Breast epithelium (tissue), 4 donors: ENCODE measurements at places on chromosomes 4 and X. TPM values are rescaled to one million over a fixed set of nuclear protein-coding genes. Genes with fewer than 3 reads are reported as not detected.

GRCh38 chr4:55466001-55466400, 70.2 kb downstream of the TMEM165 start:
- no peak for DNase-seq
- H3K27ac ChIP-seq = no peak overlapping the region
- H3K36me3 ChIP-seq = no peaks in the 10 kb centered on the region

GRCh38 chr4:188002323-188002722, 6.8 kb downstream of the ZFP42 start:
- no peaks in the 10 kb centered on the region for H3K4me1 ChIP-seq
- no peak overlapping the region for H3K4me3 ChIP-seq
- DNase-seq = no peak
- H3K27ac ChIP-seq = no peak overlapping the region
- H3K27me3 ChIP-seq = no peaks in the 10 kb centered on the region
- no peaks in the 10 kb centered on the region for H3K36me3 ChIP-seq

- no peak overlapping the region for H3K27ac ChIP-seq
- no peak overlapping the region for H3K4me3 ChIP-seq
Observed at GRCh38 chr4:88753658-88754571, 56.3 kb upstream of the NAP1L5 start.

IBSP gene
- not detected for total RNA-seq

CTSO gene
- total RNA-seq = 20.0 TPM

DNA sequence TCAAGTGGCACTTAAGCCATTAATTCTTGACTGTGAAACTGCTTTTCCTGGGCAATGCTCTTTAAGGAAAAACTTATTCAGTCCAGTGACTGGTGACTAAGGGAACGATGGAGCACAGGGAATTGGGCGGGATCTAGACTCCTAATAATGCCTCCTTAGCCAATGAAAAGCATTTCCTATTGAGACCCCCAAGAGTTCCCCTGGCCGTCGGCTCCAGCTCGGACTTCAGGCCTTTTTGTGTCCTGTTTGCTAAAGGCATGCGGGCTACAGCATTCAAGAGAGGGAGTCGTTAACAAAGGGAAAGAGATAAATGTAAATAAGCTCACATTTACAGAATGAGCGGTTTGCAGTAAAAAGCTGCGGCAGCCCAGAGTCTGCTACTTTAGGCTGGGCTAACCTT, at the start of gene LPAR4:
Gene LPAR4, plus strand, starts transcription at position 232 of the 400 bp plus-strand sequence. CDS start 7,150 bp downstream, outside the sequence.
- H3K27me3 ChIP-seq = peaks cover 31% of the 10 kb centered on the region
- no peaks in the 10 kb centered on the region for H3K4me1 ChIP-seq
- DNase-seq = no peak
- H3K4me3 ChIP-seq = peak within 1 kb of the TSS; percentile 52

USP17L26 gene
- not detected for total RNA-seq

GRCh38 chrX:150934453-150934852, 36.0 kb upstream of the CD99L2 start:
- no peaks in the 10 kb centered on the region for H3K27me3 ChIP-seq
- DNase-seq = no peak

DNA sequence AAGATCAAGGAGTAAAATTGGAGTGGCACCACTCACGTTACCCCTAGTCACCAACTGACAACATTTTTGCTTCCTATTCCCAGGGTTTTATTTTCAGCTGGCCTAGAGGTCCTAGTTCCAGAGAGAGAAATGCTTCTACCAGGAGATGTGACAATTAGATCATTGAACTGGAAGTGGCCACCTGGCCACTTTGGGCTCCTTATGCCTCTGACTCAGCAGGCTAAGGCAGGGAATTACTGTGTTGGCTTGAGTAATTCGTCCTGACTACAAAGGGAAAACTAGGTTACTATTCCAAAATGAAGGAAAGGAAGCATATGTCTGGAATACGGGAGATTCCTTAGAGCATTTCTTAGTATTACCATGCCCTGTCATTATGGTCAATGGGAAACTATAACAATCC, 831.6 kb upstream of the NDST4 start:
- no peak overlapping the region for H3K4me3 ChIP-seq
- no peaks in the 10 kb centered on the region for H3K4me1 ChIP-seq
- no peak for DNase-seq
- no peaks in the 10 kb centered on the region for H3K27me3 ChIP-seq
- no peak overlapping the region for H3K27ac ChIP-seq
- H3K36me3 ChIP-seq = no peaks in the 10 kb centered on the region

PABPC4L gene
- total RNA-seq = 1.2 TPM

FHDC1 gene
- total RNA-seq = 0.48 TPM

- H3K4me1 ChIP-seq = no peaks in the 10 kb centered on the region
- H3K27me3 ChIP-seq = no peaks in the 10 kb centered on the region
- no peak overlapping the region for H3K4me3 ChIP-seq
- no peak for DNase-seq
- H3K27ac ChIP-seq = no peak overlapping the region
Observed at GRCh38 chrX:13759152-13759718, 24.7 kb downstream of the OFD1 start.

DNA sequence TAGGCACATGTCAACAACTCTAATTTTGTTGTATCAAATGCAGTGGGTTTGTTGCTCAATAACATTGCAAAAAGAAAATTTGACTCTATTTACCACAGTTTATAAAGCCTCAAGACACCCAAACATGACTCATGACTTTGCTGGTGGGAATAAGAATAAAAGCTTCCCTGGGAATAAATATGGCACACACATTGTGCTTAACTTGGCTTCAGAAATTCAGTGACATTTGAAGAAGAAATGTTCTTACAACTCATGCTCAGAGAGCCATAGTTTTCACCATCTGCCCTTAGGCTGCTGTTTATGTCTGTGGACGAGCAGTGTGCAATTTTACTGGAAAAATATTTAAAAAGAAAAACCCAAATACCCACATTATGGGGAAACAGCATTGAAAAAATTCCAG, 60.9 kb downstream of the SPATA18 start:
- H3K4me1 ChIP-seq = no peaks in the 10 kb centered on the region
- H3K27ac ChIP-seq = no peak overlapping the region
- DNase-seq = no peak
- H3K36me3 ChIP-seq = no peaks in the 10 kb centered on the region

FGB gene
- not detected for total RNA-seq

DNA sequence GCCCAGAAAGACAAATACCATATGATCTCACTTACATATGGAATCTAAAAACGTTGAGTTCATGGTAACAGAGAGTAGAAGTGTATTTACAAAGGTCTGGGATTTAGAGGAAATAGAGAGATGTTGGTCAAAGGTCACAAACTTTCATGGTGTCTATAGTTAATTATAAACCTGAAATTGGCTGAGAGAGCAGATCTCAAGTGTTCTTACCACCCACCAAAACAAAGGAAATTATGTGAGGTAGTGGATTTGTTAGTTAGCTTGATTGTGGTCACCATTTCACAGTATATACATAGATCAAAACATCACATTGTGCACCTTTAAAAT, 186.8 kb downstream of the NWD2 start:
- no peak for DNase-seq
- no peak overlapping the region for H3K4me3 ChIP-seq
- H3K36me3 ChIP-seq = no peaks in the 10 kb centered on the region

- no peak for DNase-seq
- H3K4me3 ChIP-seq = peak overlapping the region; percentile 82
- H3K36me3 ChIP-seq = peaks cover 7% of the 10 kb centered on the region
- no peaks in the 10 kb centered on the region for H3K27me3 ChIP-seq
Observed at GRCh38 chr4:151099976-151100417, 569 bp downstream of the RPS3A start.

ZNF185 gene
- total RNA-seq = 5.9 TPM

DNA sequence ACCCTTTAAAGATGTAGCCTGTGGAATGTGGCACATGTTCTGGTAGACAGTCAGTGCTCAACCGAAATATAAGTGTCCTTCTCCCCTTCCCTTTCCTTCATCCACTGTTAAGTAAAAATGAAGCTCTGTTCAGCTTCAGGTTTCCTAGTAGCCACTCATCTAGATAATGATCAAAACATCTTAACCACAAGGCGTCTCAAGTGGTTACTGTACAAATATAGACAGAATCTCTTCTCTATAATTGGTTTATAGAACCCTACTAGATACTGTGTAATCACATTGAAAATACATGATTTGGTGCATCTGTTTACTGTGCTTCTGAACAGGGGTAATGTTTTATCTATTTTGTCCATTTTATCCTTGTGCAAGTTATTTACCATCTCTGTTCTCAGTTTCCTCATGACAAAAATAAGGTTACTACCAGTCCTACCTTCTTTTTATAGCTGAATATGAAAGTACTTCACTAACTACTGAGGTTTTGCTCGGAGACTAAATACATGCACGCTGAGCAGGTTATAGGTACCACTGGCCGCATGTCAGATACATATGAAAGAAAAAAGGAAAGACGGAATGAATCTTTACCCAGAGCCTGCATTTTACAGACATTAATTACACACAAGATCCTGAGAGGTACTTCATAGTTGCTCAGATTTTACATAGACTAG, 20.3 kb upstream of the SLC25A4 start:
- H3K27ac ChIP-seq = no peak overlapping the region
- H3K4me1 ChIP-seq = no peaks in the 10 kb centered on the region
- no peaks in the 10 kb centered on the region for H3K36me3 ChIP-seq
- DNase-seq = no peak

- H3K27me3 ChIP-seq = no peaks in the 10 kb centered on the region
- H3K4me1 ChIP-seq = no peaks in the 10 kb centered on the region
- no peaks in the 10 kb centered on the region for H3K36me3 ChIP-seq
- no peak for DNase-seq
- H3K27ac ChIP-seq = no peak overlapping the region
Observed at GRCh38 chr4:170088716-170089115, 1.0 kb downstream of the AADAT start.

GRCh38 chr4:25089051-25089763, 58.5 kb upstream of the LGI2 start:
- no peak overlapping the region for H3K27ac ChIP-seq
- no peaks in the 10 kb centered on the region for H3K36me3 ChIP-seq
- H3K4me1 ChIP-seq = no peaks in the 10 kb centered on the region
- no peak overlapping the region for H3K4me3 ChIP-seq

- peaks cover 42% of the 10 kb centered on the region for H3K27me3 ChIP-seq
- no peak overlapping the region for H3K27ac ChIP-seq
- H3K4me3 ChIP-seq = no peak overlapping the region
- H3K36me3 ChIP-seq = no peaks in the 10 kb centered on the region
Observed at GRCh38 chrX:38882894-38883626, 81.8 kb downstream of the MID1IP1 start.

CNOT6L gene
- total RNA-seq = 22.4 TPM

GRCh38 chr4:125191232-125191631, 123.5 kb upstream of the FAT4 start:
- no peaks in the 10 kb centered on the region for H3K36me3 ChIP-seq
- H3K4me3 ChIP-seq = no peak overlapping the region
- no peak for DNase-seq
- no peaks in the 10 kb centered on the region for H3K4me1 ChIP-seq
- no peaks in the 10 kb centered on the region for H3K27me3 ChIP-seq

GRCh38 chr4:76035799-76036380, at the start of gene CXCL11:
Gene CXCL11 (minus strand): TSS chr4:76036070. CDS start chr4:76035987, 83 bp downstream.
- no peak within 1 kb of the TSS for H3K4me3 ChIP-seq
- DNase-seq = no peak
- no peaks in the 10 kb centered on the region for H3K4me1 ChIP-seq
- no peaks in the 10 kb centered on the region for H3K27me3 ChIP-seq
- H3K27ac ChIP-seq = no peak within 1 kb of the TSS

DNA sequence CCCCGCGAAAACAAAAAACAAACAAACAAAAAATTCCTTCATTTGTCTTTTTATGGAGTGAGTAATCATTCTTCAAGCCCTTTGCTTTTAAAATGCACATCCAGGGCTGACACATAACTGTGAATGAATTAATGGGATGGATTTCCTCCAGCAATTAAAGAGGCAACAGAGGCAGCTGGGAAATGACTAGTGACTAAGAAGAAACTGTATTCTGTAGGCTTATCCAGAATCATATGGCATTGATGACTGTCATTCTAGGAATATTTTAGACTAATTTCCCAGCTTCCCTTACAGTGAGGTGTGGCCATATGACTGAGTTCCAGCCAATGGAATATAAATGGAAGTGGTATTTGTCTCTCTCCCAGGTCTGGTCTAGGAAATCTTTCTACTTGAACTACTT, 46.8 kb upstream of the PDE5A start:
- H3K36me3 ChIP-seq = no peaks in the 10 kb centered on the region
- H3K27ac ChIP-seq = no peak overlapping the region
- H3K4me1 ChIP-seq = no peaks in the 10 kb centered on the region
- no peak overlapping the region for H3K4me3 ChIP-seq

DNA sequence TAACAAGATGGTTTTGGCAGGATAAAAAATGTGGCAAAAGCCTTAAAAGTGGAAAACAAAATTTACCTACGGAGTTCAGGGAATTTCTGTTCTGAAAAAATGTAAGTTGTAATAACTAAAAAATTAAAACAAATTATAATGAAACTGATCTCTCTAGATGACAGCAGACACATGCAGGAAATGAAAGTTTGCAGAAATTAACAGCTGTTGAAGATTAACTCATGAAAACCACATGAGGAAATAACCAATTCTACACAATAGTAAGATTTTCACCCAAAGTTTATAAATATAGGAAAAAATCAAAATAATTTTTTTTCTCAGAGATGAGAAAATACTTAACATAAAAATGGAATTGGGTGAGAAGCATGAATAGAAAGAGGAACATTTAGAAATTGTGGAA, 47.5 kb upstream of the UGT2B15 start:
- no peak overlapping the region for H3K27ac ChIP-seq
- H3K4me1 ChIP-seq = no peaks in the 10 kb centered on the region
- DNase-seq = no peak
- no peaks in the 10 kb centered on the region for H3K36me3 ChIP-seq

LDB2 gene
- total RNA-seq = 36.5 TPM

NPFFR2 gene
- not detected for total RNA-seq

GRCh38 chr4:21856301-21856700, 92.3 kb downstream of the KCNIP4 start:
- H3K36me3 ChIP-seq = no peaks in the 10 kb centered on the region
- H3K27me3 ChIP-seq = peaks cover 4% of the 10 kb centered on the region
- H3K4me1 ChIP-seq = no peaks in the 10 kb centered on the region
- no peak overlapping the region for H3K27ac ChIP-seq
- H3K4me3 ChIP-seq = no peak overlapping the region

PQBP1 gene
- 71.4 TPM for total RNA-seq

- no peak for DNase-seq
- H3K4me1 ChIP-seq = no peaks in the 10 kb centered on the region
- H3K27me3 ChIP-seq = no peaks in the 10 kb centered on the region
Observed at GRCh38 chr4:152687974-152688599, 8.3 kb upstream of the TMEM154 start.

DNA sequence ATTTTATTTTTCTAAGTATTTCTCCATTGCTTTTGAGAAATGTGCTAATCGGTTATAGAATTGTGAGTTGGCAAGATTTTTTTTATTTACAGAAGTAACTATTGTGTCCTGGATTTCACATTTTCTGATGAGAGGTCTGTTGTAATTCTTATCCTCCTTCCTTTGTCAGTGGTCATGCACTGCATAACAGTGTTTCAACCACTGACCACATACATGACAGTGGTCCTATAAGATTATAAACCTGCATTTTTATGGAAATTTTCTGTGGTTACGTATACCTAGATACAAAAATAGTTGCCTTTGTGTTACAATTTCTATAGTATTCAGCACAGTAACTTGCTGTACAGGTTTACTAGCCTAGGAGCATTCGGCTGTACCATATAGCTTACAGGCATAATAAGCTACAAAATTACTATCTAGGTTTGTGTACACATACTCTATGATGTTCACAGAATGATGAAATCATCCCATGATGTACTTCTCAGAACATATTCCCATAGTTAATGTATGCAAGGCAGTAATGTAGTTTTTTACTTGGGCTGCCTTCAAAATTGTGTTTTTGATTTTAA, 47.8 kb downstream of the APELA start:
- no peak overlapping the region for H3K4me3 ChIP-seq
- H3K4me1 ChIP-seq = no peaks in the 10 kb centered on the region
- no peak overlapping the region for H3K27ac ChIP-seq
- H3K27me3 ChIP-seq = no peaks in the 10 kb centered on the region
- DNase-seq = no peak
